ENCODE measurements at places on chromosomes 6 and 20.

- DNase-seq = no peak
Observed at GRCh38 chr20:11452326-11452725, 465.4 kb upstream of the BTBD3 start.

GRCh38 chr6:160160929-160161646 lies 39.5 kb downstream of the SLC22A1 start:
- no peak for DNase-seq

GRCh38 chr6:41630069-41630468 lies 8.2 kb upstream of the MDFI start:
- no peak for DNase-seq

DNA sequence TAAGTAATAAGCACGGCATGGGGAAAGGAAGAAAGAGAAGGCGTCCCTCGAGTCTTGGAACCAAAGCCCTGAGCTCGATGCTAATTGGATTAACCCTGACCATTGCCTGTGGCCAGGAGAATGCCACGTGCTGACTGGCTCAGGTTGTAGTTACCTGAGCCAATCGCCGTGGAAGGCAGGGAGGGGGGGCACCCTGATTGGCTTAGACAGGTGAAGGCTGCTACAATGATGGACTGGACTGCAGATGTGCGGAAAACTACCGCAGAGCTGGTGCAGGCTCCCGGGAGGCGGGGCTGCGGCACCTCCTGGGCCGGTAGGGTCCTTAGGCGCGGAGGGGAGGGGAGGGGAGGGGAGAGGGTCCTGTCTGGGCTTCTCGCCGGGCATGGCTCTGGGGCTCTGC lies 121.3 kb downstream of the TFAP2C start:
- DNase-seq = no peak

DNA sequence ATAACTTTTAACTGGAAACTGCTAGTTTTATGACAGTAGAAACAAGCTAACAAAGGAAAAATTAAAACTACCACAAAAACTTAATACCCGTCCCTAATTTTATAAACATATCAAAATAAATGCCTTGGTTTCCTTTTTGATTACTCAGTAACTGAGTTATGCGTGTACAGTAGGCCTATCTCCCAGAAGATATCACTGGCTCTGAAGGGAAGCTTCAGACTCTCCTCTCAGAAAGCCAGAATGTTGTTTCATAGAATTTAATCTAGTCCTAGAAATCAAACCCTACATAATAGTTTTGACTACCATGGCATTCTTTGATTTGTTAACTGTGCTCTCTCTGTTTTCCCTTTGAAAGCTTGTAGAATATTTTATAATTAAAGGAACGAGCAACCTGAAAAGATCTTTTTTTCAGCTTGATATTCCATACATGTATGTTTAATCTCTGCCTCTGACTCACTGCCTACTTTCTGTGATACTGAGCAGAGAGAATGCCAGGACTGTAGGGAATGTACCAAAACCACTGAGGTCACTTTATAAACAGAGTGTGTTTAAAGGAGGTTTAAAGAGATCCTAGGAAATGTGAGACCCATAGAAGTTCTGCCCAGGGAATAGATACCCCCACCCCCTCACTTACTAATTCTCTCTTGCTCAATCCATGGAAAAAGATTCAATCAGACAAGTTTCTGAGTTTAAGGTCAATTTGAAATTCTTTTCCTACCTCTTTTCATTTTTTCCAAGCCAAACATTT lies 311.5 kb downstream of the HDGFL1 start:
- DNase-seq = no peak
